ENCODE measurements at places on chromosomes 7 and 10.

DNA sequence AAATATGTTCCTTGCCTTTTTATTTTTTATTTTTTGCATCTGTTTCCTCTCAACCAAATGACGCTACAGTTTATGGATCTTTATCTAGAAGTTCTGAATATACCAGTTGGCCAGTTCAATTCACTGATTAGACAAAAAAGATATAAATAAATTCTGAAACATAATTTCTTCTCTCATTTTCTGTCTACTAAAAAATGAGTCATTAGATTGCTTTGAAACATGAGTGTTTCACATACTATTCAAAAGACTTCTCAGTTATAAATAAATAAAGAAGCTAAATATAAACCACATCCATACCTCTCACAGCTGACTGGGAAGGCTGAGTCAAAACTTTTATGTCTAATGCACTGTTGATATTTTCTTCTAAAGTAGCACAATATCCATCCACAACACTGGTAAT is 97.6 kb upstream of the GPR22 start:
- DNase-seq, result no peak

GRCh38 chr7:77862691-77863090 is 64.1 kb downstream of the PHTF2 start:
- no peak for DNase-seq

- DNase-seq, result no peak
Observed at GRCh38 chr10:74419491-74419951, 268.5 kb downstream of the ADK start.

GRCh38 chr10:58473976-58474375 is 38.7 kb upstream of the BICC1 start:
- DNase-seq, result no peak

DNA sequence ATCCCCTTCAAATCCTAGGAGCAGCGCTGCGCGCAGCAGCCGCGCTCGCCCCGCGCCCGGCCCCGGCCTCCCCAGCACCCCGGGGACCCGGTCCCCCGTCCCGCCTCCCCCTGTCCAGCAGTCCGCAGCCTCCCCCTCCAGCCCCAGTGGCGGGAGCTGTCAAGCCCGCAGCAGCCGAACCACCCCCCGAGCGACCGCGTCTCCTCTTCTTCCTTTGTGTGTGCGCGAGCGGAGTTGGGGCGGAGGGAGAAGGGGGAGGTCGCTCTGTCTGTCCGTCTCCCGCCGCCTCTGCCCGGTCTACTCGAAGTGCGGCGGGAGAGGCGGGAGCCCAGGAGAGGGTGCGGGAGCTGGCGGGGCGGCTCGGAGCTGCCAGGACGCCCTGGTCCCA is 375 bp upstream of the CHN2 start:
- DNase-seq, result peak; percentile 65

DNA sequence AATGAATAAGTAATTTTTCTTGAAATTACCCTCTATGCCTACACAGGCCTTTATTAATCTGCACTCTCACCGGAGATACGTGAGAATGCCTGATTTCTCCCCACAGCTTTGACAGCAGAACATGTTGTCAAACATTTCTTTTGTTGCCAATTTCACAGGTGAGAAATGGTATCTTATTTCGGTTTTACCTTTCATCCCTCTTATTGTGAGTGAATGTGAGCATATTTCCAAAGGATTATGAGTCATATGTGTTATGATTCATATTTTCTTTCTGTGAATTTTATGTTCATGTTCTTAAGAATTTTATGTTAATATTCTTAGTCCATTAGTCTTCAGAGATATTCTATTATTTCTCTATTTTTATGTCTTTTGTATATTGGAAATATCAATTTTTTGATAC is 965.1 kb downstream of the CCSER2 start:
- no peak for DNase-seq

- no peak for DNase-seq
Observed at GRCh38 chr7:48299580-48300169, 128.4 kb downstream of the ABCA13 start.

DNA sequence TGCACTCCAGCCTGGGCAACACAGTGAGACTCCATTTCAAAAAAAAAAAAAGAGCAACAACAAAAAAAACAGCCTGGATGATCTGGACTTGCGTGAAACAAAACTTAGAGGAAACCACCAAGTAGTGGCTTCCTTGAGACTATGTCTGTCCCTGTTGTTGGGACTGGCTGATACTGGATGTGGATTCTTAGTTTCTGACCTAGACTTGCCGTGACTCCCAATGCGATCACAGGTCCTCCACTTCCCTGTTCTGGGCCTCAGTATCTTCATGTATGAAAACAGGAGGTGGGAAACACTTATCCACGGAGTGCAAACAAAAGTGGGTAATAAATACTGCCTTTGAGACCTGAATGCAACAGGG is 125.7 kb downstream of the PRPF18 start:
- no peak for DNase-seq

GRCh38 chr10:96468845-96469244 is 44.9 kb downstream of the TLL2 start:
- no peak for DNase-seq

DNA sequence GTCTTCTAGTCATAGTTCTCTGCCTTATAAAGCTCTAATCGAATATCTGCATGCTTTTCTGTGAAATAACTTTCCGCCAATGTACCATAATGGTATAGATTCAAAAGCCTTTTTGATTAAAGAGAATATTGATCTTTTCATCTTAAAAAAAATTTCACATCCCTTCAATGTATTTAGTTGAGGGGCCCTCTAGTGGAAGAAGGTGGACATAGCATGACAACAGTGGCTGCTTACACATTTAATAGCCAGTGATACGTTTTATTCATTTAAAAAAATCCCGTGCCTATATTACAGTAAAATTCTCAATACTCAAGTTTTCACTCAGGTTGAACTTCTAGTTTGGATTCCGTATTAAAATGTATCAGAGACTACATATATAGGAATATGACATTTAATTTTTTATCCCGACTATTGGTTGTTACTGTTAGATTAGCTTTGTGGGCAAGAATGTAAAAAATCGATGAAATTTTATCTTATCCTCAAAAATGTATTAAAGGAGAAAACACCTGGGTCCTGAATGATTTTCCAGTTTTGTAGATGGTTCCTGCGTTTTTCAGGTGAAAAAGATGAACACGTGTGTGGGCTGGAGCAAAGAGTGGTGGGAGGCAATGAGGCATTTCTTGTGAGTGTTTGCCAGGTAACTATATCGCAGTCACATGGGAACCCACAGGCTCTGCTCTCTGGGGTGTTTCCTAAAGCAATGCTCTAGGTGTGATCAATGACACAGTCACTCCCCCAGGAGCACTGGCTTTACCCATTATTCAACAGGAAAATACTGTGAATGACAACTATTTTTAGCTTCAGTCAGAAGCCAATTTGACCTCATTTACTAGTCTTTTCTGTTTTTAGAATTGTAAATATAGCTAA is 24.1 kb upstream of the PNLIP start:
- no peak for DNase-seq

GRCh38 chr10:67816719-67817118 is 21.3 kb downstream of the DNAJC12 start:
- no peak for DNase-seq

DNA sequence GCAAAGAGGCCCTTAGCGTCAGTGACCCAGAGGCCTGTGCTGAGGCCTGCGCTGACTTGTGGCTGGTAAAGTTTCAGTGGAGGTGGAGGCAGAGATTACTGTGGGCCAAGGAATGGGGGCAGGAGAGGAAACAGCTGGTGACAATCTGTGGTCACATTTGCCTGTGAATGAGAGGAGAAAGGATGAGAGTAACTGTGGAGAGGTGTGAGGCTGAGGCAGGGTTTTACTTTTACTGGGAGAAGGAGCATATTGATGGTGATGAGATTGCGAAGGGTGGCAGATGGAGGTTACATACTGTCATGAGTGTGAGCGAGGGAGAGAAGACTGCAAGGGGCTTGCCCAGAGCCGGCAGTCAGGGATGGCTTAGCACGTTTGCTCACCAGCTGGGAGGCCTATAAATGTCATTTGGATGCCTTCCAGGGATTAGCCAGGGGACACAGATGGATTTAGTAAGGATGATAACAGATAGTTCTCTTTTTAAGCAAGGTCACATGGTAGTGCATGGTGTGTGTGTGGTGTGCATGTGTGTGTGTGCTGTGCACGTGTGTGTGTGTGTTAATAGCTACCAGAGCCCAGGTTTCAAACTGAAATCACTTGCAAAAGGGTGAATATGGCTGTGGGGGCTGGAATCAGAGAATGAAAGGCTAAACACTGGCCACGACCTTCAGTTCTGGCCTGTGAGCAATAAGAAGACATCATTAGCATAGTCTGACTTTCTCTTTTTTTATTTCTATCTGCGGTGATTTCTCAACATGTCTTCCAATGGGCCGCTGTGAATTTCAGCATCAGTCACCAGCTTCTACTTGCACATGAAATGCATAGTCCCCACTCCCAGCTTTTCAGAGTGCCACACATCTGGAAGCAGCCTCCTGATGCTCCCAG is 291.5 kb upstream of the ZNF32 start:
- peak; percentile 17 for DNase-seq

GRCh38 chr7:92461027-92462003 is 14.0 kb downstream of the GATAD1 start:
- no peak for DNase-seq

GRCh38 chr10:43644252-43644651 is 4.4 kb downstream of the ZNF32 start:
- DNase-seq, result no peak

GRCh38 chr7:151453326-151453791 is 13.4 kb upstream of the CRYGN start:
- DNase-seq, result peak; percentile 62

DNA sequence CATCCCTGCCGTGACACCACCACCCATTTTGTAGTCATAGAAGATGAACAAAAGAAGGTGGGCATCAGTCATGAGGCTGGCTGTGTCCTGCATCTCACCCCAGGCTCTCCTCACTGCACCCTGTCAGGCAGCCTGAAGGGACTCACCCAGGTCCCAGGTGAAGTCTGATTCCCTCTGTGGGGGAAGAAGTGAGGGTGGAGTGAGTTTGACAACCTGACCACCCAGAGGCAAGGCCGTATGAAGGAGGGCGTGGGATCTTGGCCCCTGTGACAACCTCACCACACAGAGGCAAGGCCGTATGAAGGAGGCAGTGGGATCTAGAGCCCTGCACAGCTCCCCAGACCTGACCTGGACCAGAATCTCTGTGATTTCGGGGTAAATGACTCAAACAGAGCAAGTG is 152.5 kb downstream of the DIP2C start:
- DNase-seq, result peak; percentile 41

DNA sequence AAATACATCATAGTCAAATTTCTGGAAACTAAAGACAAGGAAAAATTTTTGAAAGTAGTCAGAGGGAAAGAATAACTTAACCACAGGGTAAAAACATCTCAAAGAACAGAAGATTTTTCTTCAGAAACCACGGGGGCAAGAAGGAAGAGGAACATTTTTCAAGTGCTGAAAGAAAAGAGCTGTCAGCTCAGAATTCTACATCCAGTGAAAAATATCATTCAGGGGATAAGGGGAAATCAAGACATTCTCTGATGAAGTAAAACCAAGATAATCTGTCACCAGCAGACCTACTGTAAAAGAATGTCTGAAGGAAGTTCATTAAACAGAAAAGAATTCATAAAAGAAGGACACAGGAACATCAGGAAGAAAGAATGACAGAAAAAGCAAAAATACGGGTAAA is 111.2 kb upstream of the TMEM72 start:
- DNase-seq, result no peak

DNA sequence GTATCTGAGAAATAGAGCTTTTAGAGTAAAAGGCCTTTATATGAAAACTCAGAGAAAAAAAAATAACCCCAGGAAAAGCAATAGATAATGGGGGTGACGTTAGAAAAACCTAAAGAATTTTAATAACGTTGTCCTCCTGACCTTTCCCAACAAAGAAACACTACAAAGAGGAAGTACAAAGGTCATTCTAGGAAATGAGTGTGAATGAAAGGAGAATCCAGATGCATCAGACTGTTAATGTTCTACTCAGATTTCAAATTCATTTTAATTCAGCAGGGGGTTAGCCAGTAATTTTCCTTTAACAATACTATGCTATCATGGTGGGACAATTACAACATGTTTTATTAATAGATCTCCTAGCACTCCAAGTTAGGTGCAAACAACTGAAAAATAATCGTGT is 73.8 kb upstream of the CDK1 start:
- DNase-seq, result no peak

GRCh38 chr10:121324678-121325213 is 273.5 kb downstream of the FGFR2 start:
- DNase-seq, result no peak

- no peak for DNase-seq
Observed at GRCh38 chr10:91299999-91300575, 79.6 kb downstream of the PCGF5 start.

DNA sequence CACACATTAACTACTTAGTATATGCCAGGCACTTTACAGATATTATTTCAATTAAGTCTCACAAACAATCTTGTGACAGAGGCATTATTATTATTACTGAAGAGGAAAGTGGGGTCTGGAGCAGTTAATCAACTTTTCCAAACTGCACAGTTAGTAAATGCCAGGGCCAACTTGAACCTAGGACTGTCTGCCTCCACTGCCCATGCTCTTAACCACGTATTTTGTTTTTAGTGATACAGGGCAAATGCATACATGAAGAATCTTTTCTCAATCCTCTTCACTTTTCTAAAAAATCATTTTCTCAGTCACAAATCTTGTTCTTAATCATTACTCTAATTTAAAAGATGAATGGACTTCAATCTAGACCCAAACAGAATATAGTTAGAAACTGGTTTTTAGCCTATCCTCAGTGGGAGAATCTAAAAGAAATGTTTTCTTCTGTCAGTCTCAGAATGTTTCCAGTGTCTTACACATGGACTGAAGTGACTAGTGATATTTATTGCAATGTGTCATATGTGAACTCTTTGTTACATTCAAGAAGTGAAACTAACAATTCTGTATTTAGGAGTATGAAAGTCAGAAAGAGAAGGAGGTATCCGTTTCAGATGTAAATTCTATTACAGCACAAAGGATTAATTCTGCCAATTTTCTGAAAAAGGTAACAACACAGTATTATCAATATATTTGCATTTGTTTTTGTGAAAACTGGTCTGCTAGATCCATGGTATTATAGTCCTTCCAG is 55.5 kb upstream of the CCNJ start:
- no peak for DNase-seq

- no peak for DNase-seq
Observed at GRCh38 chr10:88389456-88389855, 193.7 kb downstream of the RNLS start.

- DNase-seq, result no peak
Observed at GRCh38 chr7:141722529-141722928, 14.4 kb downstream of the WEE2 start.

DNA sequence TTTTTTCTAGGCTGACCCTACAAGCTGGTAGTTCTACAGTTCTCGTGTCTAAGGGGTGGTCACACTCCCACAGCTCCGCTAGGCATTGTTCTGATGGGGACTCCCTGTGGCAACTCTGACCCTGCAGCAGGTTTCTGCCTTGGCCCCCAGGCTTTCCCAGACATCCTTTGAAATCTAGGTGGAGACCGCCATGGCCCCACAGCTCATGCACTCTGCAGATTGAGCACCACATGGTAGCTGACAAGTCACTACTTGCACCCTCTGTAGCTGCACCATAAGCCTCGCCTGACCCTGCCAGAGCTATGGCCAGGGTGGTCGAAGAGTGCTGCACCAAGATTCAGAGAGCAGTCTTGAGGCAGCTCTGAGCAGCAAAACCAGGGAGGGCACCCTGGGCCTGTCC is 275.6 kb downstream of the LHFPL3 start:
- DNase-seq, result no peak
